ENCODE measurements at places on chromosomes 5 and 9.

DNA sequence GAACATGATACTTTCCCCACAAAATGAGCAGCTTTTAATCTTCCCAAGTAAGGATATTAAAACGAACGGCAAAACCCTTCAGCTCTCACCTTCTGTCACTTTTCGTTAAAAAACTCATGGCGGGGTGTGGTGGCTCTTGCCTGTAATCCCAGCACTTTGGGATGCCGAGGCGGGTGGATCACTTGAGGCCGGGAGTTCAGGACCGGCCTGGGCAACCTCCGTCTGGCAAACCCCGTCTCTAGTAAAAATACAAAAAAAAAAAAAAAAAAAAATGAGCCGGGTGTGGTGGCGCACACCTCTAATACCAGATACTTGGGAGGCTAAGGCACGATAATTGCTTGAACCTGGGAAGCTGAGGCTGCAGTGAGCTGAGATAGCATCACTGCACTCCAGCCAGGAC, 902 bp downstream of the TMED9 start:
- no peak for DNase-seq

GRCh38 chr5:139670369-139671095, 22.4 kb downstream of the CXXC5 start:
- no peak for DNase-seq

DNA sequence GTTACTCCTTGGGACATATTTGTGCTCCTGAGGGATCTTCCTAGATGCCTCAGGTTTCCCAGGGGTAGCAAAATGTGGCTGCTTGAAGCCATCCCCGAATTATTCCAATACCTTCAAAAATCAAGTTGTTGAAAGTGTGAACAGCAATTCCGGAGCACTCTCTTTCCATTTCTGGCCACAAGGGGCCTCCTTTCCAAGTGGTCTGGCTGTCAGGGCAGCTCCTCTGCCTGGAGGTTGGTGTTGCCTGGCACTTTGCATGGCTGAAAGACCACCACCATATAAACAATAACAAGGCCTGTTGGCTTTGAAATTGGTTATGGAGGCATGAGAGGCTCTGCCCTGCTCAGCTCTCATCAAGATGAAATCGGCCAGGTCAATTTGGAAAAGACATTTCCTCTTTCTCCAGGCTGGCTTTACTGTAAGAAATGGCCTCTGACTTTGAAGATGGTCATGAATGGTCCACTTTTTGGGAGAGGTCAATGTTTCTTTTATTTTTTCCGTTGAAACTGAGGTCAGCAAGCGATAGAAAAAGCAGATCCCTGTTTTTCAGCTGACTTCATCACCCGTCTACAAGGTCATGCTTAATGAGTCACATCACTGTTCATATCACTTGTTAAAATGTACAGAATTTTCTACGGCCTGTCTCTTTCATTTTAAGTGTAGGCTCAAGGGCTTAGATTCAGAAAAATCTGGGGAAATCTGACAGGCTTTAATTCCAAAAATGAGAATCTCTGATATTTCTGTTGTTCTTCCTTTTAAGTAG, 481.1 kb upstream of the ZNF608 start:
- DNase-seq: no peak

DNA sequence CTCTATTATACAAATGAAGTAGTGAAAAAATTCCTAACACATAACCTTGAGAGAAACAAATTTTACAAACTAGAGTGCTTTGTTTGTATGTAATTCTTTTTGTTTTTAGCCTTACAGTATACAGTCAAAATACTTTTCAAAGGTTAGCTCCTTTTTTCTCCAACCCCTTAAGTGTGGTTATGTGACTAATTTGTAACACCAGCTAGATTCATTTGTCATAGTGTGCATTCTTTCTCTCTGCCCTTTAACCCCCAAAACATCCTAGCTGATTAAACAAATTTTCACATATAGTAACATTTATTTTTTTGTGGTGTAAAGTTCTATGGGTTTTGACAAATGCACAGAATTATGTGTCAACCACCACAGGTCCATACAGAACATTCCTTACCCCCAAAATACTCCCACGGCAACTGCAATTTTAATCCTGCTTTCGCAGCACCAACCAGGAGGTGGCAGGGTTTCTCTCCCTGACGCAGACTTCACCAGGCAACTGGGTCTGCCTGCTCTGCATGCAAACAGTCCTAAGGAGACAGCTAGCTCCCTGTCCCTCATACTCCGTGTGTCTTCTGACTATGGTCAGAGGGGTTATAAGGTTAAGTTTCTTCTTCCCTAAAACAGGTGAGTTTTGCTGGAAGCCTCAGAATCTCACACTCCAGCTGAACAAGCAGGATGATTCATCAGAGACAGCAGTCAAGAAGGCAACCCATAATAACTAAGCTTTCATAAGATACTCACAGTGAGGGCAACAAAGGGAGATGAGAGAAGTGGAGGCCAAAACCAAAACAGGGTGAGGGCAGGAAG, 44.5 kb upstream of the NR5A1 start:
- DNase-seq: no peak

DNA sequence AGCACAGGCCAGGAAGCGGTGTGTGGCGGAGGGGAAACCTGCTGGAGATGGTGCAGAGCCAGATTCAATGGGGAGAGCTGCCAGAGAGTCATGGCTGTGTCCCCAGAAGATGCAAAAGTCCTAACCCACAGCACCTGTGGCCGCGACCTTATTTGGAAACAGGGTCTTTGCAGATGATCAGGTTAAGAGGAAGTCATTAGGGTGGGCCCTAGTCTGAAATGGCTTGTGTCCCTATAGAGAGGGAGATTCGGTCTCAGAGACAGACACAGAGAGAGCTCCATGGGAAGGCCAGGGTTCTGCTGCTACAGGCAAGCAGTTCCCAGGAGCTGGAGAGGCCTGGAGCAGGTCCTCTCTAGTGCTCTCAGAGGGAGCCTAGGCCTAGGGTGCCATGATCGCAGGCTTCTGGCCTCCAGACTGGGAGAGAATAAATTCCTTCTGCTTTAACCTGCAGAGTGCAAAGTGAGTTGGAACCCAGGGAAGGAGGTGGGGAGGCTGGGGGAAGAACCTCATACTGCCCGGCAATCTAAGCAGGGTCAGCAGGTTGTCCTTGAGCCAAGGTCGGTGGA, 1.9 kb upstream of the LPCAT1 start:
- DNase-seq: no peak

DNA sequence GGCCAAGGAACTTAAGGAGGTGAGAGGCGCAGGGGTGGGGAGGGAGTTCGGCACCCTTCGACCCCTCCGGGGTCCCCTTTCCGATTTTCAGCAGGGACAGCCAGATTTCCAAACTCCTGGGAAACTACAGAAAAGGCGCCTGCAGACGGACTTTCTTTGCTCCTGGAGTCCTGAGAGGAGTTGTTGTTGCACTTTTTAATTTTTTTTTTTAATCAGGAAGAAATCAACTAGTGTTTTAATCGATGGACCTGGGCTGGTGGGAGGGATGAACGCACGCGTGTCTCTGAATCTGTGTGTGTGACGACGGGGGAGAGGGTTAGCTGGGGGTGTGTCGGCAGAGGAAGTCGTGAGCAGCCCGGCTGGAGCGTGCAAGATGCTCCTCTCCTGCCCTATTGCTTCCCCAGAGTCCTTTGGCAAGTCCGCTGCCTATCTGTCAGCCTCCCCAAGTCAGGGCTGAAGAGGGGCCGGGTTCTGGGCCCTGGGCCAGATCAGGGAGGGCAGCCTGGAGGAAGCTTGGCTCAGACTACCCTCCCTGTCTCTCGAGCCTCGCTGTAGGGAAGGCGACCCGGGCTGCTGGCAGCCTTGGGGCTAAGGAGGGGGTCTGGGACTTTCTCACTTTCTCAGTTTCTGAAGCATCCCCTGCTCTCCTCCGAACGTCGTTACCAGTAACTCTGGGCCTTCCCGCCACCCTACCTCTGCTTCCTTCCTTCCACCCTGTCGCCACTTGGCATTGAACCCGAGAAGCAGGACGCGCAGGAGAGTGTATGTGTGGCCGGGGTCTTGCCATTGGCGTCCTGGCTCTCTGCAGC, 731 bp downstream of the PRR16 start:
- no peak for DNase-seq

GRCh38 chr9:114276908-114277821, 45.7 kb upstream of the ORM1 start:
- DNase-seq: no peak

DNA sequence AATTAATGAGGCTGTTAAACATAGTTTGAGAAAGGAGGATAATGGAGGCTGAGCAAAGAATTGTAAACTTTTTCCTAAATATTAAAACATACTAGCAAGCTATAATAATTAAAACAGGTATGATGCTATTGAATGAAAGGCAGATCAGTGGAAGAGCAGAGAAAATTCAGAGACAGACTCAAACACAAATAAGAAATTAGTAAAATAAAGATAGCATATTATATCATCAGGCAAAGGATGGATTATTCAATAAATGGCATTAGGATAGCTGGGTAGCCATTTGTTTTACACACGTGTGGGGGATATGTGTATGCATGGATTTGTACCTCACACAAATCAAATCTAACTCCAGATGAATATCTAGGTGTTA, 50.6 kb downstream of the MRPS27 start:
- DNase-seq: no peak

DNA sequence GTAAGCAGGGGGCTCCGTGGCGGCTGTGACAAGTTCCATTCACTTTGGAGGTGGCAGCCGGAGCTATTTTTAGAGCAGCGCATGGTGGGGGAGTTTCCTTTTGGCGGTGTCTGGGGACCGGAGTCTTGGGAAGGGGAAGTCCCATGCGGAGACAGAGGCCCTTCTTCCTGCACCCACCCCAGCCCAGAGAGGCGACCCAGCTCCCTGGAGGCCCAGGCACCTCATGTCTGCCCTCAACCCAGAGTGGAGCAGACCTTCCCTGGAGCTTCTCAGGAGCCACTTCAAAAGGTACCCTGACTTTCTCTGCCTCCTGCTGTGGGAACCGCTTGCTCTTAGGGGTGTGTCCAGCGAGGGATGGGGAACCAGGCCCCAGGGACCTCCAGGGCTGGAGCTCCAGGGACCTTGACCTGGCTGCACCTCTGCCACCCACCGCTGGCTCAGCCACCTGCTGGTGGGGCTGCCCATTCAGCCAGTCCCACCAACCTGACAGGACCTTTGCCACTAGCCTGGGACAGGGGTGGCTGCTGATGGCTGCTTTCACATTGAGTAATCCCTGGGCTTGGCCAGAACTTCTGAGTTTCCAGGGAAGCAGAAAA, 34.1 kb downstream of the NEK6 start:
- peak; percentile 16 for DNase-seq

DNA sequence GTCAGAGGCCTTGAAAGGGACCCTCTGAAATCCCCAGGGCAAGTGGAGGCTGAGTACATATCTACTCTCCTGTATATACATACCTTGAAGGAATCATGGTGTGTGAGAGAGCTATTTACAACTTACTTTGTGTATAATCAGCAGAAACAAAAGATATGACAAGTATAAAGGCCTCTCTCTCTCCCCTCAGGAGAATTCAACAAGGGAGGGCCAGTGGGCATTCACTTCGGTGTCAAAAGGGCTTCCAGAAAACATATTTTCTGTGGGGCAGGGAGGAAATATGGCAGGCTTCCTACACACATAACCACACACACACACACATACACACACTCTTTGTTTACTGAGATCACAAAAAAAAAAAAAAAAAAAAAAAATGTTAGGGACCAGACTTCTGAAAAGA, 181.7 kb downstream of the BNC2 start:
- no peak for DNase-seq

GRCh38 chr9:124078641-124079040, 67.1 kb downstream of the LHX2 start:
- no peak for DNase-seq

DNA sequence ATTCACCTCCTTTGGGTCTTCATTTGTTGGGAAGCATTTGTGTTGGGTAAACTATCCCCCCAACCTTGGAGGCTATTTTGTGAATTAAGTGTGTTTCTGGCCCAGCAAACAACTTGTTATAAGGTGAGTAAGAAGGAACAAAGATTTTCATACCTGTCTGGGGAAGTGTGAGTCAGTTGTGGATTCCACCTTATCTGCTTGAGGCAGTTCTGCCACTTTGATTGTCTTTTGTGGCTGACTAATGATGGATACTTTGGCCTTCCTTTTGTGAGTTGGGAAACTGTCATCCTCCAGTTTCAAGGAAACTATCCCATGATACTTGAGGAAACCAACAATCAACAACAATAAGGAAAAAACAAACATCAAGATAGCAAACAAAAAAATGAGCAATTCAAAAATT, 24.6 kb upstream of the CER1 start:
- DNase-seq: no peak

DNA sequence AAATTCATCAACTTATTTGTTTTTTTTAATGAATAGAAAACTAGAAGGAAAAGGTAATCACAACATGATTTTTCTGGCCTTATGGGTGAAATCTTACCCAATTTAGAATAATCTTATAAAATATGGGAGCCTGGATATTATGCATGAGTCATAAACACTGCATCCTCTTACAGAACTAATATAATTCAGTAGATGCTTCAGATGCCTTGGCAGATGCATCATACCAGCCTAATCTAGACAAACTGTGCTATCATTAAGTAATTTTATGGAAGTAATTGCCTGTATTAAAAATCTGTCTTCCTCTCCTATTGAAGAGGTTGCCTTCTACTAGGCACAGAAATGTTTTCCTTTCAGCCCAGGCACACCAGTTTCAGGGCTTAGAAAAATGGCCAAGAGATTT, 2384.6 kb upstream of the WWC1 start:
- DNase-seq: no peak

DNA sequence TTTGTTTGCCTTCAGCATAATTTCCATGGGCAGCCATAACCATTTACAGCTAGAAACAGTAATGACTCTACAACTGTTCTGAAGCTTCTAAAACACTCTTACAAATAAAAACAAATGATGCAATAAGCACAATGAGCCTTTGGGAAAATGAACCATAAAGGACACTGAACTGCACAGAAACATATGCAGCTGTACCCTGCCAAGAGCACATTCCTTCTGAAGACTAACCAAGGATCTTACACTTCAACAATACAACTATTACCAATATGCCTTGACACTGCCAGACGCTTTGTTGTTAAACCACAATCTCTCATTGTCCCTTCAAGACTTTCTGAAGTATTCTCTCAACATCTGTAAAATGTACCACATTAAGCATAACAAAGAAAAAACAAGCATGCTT, 104.2 kb upstream of the HMHB1 start:
- DNase-seq: no peak

DNA sequence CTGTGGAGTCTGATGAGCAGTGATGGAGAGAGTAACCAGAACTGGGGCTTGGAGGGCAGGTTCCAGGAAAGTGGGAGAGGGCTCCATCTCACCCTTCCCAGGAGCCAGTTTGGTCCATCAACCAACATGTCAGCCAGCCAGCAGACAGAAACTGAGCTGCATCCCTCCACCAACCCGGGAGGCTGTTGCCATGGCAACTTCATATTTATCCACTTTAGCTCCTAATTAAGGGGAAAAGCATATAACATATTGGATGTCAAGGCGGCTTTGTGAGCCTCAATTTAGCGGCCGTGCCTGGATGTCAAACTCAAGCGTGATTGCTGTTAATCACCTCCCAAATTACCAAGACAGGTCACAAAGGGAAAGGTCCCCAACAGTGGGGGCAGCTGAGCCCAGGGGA, 81.5 kb upstream of the ARAP3 start:
- DNase-seq: no peak

Data from stimulated activated CD8-positive, alpha-beta memory T cell treated with anti-CD3 and anti-CD28 coated beads, Interleukin-4, amount 100 ng/mL, for 4 hours (primary cell).